ENCODE measurements at places on chromosomes 13 and 19.

GRCh38 chr13:35219021-35219420 is 257.5 kb downstream of the MAB21L1 start:
- DNase-seq: no peak

GRCh38 chr13:97751477-97751876 is 202.0 kb upstream of the IPO5 start:
- DNase-seq: no peak

DNA sequence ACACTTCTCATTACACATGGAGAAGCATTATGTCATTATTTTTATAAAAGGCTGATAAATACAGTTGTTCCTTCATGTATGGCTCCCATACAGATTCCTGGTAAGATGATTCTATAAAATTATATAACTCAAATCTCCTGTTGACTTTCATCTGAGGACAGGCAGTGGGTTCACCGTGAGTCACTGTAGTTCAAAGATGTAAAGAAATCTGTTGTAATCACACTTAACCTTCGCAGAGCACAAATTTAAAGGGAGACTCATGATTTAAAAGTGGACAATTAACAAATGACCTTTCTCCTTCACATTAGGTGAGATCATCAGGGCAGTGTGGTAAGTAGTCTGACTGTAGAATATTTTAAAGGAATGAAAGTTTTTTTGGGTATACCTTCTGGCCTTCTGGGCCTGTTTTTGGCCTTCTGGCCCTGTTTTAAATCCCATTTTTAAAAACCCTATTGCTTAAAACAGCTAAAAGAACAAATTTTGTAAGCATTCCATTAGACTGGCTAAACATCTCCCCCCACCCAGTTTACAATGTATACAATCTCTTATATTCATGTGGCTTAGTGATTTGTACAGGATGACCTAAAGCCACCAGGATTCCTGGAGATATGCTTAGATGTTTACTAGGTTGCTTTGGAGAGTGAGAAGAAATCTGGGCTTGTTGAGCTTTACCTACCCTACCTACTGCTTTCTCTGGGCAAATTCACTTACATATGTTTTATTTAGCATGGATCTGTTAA is 171.2 kb downstream of the ITGBL1 start:
- no peak for DNase-seq

DNA sequence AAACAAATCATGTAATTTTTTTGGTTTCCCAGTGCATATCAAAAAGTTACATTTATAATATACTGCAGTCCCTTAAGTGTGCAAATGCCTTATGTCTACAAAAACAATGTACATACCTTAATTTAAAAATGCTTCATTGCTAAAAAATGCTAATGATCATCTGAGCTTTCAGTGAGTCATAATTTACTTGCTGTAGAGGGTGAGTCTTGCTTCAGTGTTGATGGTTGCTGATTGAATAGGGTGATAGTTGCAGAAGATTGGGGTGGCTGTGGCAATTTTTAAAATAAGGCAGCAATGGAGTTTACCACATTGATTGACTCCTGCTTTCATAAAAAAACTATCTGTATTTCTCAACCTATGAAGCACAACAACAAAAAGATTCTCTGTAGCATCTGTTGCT is 613.9 kb downstream of the TBC1D4 start:
- DNase-seq: no peak

- DNase-seq: no peak
These were observed 123.5 kb downstream of the CRYL1 start for GRCh38 chr13:20401931-20402856.
